ENCODE measurements at places on chromosomes 16 and 17.

DNA sequence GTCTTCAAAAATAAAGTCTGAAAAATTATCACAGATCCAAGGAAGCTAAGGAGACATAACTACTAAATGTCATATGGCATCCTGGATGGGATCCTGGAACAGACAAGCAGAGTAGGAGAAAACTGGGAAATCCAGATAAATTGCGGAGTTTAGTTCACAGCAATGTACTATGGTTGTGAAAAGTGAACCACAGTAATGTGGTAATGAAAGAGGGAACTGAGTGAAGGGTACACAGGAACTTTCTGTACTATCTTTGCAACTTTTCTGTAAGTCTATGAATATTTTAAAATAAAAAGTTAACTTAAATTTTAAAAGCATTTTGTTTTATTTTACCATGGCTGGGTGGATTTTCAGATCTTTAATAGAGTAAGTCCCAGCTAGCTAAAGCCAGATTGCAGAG, 16.3 kb downstream of the SLFN12L start:
- no peak for DNase-seq

DNA sequence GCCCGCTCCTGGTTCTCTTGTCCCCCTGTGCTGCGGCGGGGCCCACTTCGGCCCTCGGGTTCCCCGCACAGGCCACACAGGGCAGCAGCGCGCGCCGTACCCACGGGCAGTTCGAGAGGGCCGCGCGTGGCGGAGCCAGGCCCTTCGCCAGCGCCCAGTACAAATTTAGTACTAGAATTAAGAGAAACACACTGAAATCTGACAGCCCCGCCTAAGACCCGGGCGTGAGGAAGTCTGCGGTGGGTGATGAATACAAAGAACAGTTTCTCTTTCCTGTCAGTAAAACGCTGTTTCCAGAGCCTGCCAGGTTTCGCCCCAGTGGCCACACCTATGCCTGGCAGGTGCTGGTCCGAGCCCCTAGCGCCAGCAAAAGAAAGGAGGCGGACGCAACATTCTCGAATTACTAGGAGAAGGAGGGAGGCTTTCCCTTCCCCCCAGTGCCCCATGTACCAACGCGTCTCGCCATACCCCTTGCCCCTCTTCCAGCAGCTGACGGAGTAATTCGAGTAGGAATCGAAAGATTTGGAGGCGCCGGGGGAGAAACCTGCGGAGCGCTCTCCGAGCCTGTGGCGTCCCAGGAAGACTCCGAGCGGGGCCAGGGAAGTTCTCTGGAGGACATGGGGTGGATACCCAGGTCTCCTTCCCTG, 591 bp upstream of the SLFN5 start:
- peak; percentile 15 for DNase-seq

DNA sequence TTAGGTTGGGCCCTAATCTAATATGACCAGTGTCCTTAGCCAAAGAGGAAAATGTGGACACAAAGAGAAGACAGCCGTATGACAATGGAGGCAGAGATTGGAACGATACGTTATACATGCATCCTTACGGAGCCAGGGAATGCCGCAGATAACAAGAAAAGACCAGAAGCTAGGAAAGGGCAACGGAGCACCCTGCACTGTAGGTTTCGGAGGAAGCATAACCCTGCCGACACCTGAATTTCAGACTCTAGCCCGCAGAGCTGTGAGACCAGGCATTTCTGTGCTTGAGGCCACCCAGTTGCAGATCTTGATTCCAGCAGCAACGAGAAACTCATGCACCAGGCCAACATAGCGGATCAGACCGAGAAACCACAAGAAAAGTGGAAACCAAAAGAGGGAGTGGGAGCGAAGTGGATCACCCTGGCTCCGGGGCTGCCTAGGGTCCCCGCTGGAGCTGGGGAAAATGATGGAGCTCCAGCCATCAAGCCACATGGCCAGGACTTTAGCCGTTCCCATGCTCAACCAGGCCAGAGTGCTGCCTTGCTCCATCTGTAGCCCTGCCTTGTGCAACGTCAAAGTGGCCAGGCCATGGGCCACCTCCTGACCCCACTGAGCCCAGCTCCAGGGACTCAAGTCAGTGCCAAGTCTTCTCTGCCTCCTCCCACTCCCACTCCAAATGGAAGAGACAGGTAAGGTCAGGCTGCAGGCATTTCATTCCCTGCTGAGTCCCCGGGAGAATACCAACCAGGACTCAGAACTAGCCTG, 51.7 kb upstream of the RPL38 start:
- no peak for DNase-seq

- DNase-seq: no peak
Observed at GRCh38 chr17:6084311-6085161, 14.4 kb downstream of the WSCD1 start.

DNA sequence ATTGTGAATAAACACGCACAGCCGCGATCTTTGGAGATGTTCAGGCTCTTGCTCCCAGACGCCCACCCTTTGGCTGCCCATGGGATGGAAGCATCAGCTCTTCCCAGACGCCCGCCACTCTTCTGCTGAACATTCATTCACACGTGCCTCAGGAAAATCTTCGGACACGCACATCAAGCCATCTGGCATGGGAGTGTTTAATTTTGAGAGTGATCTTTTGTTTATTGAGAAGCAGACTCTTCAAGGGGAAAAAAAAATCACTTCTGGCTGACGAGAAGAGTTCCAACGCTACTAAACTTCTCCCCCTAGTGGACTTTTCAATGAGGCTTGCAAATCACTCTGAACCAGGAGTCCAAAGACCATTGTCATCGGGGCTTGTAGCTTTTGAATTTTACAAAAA, 62.0 kb upstream of the NUDT7 start:
- peak; percentile 15 for DNase-seq

DNA sequence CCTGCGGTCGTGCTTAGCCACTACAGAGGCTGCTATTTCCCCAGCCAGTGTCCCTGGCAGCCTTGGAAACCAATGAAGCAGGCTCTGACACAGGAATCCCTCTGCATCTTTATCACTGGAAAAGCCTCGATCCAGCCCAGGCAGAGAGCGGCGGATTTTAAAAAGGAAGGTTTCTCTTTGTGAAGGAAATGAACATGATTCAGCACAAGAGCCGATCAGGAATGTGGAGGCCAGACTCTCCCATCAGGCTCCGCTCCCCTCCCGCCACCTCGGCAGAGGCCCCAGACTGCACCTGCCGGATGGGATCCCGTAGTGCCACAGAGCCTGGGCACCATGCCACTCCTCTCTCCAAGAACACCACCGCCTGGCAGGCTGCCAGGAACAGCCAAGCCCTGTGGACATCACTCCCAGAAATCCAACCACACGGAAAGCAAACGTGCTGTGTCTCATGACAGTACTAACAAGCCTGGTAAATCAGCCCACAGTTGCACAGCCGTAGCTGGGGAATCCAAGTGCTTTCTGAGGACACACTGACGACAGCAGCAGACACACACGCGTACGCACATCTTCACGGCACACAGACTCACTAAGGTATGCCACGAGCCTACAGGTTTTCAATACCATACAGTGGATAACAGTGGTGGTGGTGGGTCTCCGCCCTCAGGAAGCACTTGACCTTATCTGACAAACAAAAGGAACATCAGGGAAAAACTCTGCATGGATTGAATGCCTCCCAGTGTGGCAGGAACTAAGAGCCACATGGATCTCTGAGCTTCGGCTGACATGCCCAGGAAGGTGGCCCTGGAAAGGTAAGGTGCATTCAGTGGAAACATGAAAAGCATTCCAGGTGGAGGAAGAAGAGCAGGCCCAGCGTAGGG, 5.4 kb downstream of the LRRC75A start:
- no peak for DNase-seq

GRCh38 chr17:37118366-37119137, 169.8 kb downstream of the AATF start:
- DNase-seq: no peak

- DNase-seq: no peak
Observed at GRCh38 chr17:82232876-82233785, 4.3 kb downstream of the SLC16A3 start.

DNA sequence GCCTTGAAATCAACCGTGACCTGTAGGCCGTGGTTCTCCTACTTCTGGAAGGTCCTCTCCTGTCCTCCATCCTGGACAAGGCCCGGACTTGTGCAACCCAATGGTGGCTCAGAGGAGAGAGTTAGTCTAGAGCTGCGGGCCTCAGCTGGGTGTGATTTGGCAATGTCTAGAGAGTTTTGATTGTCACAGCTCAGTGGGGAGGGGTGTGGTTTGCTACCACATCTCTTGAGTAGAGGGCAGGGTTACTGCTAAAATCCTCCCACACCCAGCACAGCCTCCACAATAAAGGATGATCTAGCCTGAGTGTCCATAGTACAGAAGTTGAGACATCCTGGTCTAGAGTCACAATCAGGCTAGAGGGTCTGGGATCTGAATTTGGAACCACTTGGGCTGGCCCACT, 40.3 kb downstream of the MYH13 start:
- no peak for DNase-seq

DNA sequence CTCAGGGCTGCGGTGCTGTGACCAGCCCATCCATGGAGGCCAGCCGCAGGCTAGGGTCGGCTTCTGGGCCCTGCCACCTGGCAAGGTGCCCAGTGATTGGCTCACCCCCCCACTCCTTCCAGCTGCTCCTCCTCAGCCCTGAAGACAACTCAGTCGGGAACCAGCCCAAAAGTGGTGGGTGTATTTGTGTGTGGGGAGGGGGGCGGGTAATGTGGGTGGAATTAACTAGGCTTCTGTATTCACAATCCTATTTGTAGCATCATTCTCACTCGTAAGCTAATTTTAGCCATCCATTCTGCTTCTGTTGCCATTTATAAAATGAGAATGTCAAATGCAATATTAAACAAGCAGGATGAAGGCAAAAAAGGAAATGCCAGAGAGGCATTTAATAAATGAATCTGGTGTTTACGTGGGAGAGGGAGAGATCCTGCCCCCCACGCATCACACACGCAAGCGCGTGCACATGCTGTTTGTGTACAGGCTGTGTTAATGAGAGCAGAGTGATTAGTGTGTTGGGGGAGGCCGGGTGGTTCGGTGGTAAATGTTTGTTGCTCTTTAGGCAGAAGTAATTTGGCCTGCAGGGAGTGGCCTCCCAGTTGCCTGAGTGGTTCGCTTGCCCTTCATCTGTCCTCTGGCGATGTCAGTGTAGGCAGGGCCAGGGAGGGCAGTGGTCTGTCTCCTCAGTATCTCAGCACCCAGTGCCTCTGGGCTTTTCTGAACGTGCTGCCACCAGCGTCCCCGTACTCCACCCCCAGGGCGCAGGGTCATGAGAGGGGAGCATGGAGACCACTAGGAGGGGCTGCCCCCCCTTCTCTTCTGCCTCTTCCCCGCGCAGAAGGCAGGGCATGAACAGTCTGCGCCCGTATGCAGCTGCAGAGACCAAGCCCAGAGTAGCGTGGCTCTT, 140.1 kb downstream of the CCDC182 start:
- DNase-seq: no peak

GRCh38 chr16:88296437-88297177, 86.2 kb upstream of the ZNF469 start:
- no peak for DNase-seq

GRCh38 chr17:19298569-19299213, 61.5 kb downstream of the EPN2 start:
- no peak for DNase-seq

DNA sequence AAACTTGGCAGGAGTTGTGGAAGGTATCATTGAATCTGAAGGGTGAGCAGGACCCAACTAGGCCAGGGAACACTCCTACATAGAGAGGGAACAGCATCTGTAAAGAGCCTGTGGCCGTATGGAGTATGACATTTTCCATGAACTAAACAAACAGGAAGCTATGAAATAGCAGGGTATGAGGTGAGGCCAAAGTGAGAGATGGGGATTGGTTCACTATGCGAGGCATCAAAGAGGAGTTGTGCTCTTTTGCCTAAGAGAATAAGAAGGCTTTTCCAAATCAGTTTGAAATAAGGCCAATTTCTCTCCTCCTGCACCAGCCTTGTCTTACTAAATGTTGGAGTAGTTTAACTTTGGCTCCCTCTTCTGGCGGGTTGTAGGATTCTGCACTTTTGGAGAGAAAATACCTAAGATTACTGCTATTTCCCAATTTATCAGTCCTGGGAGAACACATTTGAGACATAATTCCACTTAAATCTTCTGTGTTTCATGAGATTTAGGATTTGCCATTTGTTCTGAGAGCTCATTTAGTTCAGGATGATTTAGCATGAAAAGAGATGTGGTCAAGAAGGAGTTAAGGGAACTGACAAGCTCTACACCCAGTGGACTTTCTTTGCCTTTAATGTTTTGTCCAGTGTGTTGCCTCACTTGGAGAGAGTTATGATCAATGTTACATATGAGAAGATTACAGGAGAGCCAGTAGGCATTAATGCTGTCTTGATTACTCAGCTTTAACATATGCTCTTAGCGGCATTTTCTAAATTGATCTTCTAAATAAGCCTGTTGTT, 55.4 kb downstream of the TNRC6C start:
- DNase-seq: peak; percentile 62

DNA sequence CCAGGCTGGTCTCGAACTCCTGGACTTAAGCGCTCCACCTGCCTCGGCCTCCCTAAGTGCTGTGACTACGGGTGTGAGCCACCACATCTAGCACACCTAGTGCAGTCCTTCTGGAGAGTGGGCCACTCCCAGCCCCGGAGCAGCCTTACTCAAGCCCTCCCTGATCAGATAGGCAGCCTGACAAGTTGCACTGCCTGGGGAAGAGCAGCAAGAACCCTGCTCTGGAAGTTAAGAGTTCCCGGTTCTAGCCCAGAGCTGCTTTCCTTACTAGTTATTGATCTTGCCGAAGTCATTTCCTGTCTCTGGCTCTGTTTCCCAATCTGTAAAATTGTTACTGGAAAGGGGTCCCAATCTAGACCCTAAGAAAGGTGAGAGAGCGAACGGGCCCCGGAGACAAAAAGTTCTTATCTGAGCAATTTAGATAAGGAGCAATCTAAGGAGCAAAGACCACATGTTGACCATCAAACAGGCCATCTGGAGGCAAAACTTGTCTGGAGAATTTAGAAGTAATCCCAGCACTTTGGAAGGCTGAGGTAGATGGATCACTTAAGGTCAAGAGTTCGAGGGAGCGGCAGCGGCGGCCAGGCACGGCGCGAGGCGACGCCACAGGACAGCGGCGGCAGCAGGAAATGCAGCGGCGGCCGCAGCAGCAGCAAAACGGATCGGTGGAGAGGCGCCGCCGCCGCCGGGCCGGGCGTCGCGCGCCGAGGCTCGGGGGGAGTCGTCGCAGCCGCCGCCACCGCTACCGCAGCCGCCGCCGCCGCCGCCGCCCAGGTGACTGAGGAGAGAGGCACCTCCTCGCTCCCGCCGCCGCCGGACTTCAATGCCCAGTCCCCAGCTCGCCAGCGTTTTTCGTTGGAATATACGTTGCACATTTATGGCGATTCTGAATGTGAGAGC, 4.3 kb upstream of the NAGLU start:
- DNase-seq: no peak

- DNase-seq: no peak
Observed at GRCh38 chr17:17598003-17598402, 6.5 kb upstream of the PEMT start.

DNA sequence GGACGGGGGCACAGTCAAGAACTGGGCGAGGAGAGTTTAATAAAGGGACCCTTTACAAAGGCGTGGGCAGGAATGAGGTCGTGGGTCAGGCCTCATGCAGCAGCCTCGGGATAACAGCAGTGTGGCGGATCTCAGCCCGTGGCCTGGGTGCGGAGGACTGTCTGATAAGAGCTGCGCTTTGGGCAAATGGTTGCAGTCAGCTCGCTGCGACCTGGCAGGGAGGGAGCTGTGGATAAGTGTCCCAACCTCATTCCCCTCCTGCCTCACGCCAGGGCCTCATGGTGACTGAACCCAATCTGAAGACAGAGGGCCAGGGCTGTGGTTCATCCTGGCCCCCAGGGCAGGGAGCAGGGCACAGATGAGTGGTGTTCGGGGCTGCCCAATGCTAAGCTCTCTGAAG, 13.6 kb downstream of the SMTNL2 start:
- no peak for DNase-seq

Measured in SW 1271 (cell line).